Stimulated activated CD4-positive, alpha-beta T cell treated with anti-CD3 and anti-CD28 coated beads, TNF-alpha, amount 100 ng/mL, for 1 hour (primary cell): ENCODE measurements at places on chromosomes 3 and 15.

GRCh38 chr3:140086642-140087041 is 151.7 kb downstream of the CLSTN2 start:
- DNase-seq, result no peak

- no peak for DNase-seq
Measured at GRCh38 chr15:95291898-95292472, 1038.5 kb upstream of the NR2F2 start.

GRCh38 chr15:40047415-40048210 is 8.6 kb upstream of the SRP14 start:
- peak; percentile 25 for DNase-seq

- DNase-seq, result no peak
Measured at GRCh38 chr15:63060699-63061098, 18.2 kb downstream of the TPM1 start.

GRCh38 chr3:58979840-58980239 is 70.0 kb downstream of the CFAP20DC start:
- DNase-seq, result no peak

- no peak for DNase-seq
Measured at GRCh38 chr3:126316031-126316461, 41.2 kb downstream of the KLF15 start.

DNA sequence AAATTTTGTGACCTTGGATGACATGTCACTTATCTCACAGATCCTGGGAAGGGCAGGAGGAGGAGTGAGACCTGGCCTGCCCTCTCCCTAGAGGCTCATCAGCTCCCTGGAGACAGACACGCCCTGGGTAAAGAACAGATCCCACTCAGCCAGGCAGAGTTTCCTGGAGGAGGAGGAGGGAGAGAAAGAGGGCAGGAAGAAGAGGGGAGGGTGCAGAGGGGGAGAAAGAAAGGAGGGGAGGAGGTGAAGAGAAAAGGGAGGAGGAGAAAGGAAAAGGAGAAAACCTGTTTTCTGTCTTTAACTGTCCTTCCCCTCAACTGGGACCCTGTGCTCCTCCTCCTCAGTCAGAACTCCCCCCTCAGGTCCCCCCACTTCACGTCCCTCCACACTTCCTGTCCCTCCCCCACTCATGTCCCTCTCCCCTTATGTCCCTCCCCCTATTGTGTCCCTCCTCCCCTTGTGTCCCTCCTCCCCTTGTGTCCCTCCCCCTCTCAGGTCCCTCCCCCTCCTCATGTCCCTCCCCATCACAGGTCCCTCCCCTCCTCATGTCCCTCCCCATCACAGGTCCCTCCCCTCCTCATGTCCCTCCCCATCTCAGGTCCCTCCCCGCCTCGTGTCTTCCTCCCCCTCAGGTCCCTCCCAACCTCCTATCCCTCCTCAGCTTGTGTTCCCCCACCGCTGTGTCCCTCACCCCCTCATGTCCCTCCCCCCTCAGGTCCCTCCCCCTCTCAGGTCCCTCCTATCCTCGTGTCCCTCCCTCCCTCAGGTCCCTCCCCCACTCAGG is 52.3 kb upstream of the CGNL1 start:
- DNase-seq, result no peak

- DNase-seq, result no peak
Measured at GRCh38 chr3:133393691-133394474, 6.0 kb upstream of the BFSP2 start.

GRCh38 chr3:9253327-9253726 is 3.9 kb upstream of the SRGAP3 start:
- no peak for DNase-seq
